ENCODE measurements at places on chromosomes 16 and 17. TPM values are rescaled to one million over a fixed set of nuclear protein-coding genes. Genes with fewer than 3 reads are reported as not detected.

DNA sequence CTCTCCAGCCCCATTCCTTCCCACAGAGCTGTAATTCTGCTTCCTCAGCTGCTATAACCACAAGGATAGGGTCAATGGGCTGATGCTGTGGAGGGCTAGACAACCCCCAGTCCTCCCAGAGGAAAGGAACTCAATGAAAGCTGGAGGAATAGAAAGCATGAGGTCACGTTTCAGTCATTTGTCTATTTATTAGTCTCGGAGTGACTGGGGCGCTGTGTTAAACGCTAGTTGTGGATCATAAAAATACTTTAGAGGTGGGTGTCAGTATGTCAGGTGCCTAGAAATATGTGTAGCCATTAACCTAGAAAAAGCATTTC, 787 bp upstream of the CCL3L1 start:
- no peak for ATAC-seq

- peak; percentile 20 for ATAC-seq
Measured at GRCh38 chr17:4100883-4101756, 41.7 kb downstream of the ZZEF1 start.

CORO7 gene
- total RNA-seq = 7.9 TPM

- ATAC-seq = no peak
Measured at GRCh38 chr16:35711435-35711834, 2252.0 kb downstream of the TP53TG3F start.

DNA sequence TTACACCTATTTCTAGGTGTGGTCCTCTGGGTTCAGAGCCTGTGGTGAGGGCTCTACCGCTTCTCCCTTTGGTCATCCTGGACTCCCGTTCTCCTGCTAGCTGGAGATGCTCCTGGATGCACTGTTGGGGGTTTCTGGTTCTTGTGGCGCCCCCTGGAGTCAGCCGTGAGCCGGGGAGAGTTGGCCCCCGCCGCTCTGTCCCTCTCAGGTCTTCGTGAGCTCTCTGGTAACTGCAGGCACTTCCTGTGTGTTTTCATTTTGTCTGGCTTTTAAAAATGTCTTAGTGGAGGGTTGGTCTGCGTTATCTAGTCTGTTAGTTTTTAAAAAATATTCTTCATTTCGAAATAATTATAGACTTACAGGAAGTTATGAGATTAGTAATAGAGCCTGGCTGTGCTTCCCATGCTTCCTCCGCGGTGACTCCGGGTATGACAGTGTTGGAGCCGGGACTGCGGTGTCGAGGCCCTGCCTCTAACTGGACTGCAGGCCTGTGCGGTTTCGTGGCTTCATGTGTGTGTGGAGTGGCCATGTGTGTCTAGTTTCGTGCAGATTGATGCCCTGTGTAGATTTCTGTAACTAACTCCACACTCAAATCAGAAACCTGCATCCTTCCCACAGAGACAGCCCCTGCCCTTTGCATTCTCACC, 78.0 kb upstream of the ZNF750 start:
- no peak for ATAC-seq

DNA sequence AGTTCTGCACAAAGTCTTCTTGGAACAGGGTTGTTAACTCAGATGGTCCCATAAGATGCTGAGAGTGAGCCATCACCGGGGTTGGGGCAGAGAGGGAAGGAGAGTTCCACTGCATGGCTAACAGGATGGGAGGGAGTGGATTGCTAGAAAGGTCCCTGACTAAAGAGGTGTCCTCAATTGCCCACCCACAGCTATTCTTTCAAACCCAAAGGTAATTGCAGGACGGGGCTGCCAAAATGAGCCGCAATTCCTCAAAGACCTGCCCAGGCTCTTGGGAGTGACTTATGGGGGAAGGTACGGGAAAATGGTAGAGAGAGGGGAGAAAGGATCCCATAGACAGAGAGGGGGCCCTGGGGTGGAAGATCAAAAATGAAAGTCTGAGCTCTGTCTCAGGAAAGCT, 60.4 kb downstream of the DYNLRB2 start:
- ATAC-seq = no peak

DNA sequence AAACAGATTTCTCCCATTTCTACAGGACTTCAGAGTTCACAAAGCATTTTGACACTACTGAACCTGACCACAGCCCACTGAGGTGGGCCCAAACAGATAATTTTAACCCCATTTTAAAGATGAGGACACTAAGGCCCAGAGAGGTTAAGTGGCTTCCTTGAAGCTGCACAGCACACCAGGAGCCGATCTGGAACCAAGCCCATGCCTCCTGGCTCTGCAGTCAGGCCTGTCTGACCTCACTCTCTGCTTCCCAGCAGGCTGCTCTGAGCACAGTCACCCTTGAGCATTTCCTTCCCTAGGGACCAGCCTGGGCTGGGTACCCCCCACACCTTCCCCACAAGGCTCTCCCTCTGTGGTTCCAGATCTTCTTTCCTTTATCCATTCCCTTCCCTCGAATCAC, 252.2 kb downstream of the ENGASE start:
- no peak for ATAC-seq

- no peak for ATAC-seq
Measured at GRCh38 chr17:49766918-49767530, 3.1 kb upstream of the FAM117A start.

INCA1 gene
- total RNA-seq = not detected

SLC22A31 gene
- total RNA-seq = not detected

DNA sequence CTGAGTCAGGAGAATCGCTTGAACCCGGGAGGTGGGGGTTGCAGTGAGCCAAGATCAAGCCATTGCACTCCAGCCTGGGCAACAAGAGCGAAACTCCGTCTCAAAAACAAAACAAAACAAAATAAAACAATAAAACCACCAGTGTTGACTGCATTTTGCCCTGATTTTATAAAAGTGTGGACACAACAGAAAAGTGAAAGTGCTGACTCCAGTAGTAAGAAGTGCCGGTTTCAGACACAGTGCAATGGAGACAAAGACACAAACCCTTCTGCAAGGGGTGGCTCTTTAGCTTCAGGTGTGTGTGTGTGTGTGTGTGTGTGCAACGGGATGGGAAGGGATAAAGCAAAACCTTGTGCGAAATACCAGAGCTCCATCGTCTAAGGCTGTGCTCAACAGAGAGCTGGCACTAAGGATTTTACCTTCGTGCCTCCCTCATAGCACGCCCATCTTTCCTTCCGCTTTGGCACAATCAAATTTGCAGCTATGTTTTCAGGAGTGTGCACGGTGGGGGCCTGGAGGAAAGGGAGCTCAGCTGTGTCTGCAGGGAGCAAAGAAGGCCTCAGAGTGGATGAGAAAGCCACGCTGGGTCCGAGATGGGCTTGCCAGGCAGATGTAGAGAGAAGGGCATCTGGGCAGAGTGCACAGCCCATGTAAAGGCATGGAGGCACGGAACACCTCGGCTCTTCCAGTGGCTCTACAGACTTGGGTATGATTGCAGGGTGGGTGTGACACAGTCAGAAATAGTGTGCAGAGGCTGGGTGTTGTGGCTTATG, 15.5 kb downstream of the MXRA7 start:
- ATAC-seq = no peak

DNA sequence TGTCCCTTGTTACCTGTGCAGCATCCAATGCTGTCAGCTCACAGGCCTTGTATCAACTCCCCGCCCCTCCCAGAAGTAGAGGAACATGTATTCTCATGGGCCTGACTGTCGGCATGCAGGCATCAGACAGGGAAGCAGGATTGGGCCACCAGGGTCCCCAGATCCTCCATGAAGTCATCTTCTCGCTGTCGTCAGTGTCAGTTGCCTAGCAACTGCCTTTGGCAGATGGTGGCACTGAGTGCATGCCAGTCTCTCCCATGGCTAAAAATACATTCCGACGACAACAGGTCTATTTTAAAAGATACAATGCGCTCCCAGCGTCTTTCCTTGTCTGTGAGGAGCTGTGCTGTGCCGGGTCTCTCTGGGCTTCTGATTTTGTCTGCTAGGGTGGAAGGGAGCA, 36.8 kb upstream of the CES5A start:
- no peak for ATAC-seq

DNA sequence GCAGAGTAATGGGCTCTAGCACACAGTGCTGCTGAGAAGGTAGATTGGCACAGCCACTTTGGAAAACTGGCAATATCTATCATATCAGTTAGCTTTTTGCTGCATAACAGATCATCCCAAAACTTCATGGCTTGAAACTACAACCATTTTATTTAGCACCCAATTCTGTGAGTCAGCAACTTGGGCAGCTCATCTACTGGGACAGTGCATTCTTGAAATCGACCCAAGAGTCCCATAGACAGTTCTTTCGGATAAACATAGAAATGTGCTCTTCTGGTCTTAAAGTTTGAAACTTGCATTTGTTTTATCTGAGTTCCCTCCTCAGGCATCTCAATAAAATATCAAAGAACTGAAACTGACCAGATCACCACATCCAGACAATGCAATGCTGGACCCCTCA, 76.7 kb downstream of the CEP112 start:
- no peak for ATAC-seq

- no peak for ATAC-seq
Measured at GRCh38 chr16:83932955-83933673, 19.9 kb upstream of the OSGIN1 start.

APOBR gene
- total RNA-seq = 0.36 TPM

DNA sequence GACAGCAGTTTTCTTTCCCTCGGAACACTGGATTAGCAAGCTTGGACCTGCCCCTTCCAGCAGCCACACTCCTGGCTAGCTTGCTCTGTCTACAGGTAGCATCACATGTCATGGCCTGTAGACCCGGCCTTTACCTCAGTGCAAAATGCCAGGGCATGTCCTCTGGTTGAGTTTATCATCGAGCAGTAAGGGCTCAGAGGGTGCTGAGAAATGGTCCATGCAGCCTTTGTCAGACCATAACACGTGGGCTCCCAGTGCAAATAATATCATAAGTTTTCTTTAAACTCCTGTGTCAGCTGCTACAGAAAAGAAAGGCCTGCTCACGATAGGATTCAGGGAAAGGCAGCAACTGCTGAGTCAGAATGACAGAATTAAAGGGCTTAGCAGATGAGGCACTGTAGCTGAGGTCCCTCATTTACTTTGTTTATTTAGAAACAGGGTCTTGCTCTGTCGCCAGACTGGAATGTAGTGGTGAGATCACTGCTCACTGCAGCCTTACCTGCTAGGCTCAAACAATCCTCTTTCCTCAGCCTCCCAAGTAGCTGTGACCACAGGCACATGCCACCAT, 8.0 kb upstream of the GNA13 start:
- peak; percentile 92 for ATAC-seq

DNA sequence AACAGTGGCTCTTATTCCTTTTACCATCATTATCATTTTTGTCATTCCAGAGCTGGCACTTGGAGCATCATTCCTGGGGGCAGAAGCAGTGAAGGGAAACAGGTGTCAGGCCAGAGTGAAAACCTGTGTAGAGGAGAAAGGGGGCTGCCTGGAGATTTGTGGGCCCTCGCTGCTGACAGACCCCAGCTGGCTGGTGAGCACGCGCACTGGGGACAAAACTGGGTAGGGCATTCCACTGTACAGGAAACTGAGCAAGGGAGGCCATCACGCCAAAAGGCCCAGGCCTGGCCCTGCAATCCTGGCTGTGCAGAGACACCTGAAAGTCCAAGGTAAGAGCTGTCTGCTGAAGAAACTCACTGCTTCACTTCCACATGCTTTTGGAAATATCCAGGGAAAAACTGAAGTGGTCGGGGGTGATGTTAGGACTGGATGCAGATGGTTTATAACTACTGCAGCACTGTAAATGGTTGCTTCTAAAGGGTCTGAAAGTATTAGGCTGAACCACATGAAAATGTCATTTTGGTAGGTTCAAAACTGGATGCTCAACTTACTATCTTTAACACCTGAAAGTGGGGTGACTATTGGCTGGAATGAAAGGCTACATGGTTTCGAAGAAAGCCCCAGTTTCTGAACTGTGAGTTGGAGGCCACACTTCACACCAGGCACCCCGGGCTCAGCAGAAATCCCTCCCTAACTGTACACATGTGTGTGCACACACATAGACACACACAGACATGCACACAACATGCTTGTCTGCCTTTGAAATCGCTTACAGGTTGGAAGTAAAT, 225.0 kb downstream of the C16orf78 start:
- ATAC-seq = no peak

EME2 gene
- total RNA-seq = 13.0 TPM

Data from esophagus mucosa (tissue), 1 donor.